ENCODE measurements at places on chromosomes 7 and 10. TPM values are rescaled to one million over a fixed set of nuclear protein-coding genes. Genes with fewer than 3 reads are reported as not detected.

The PRKCQ gene
- not detected for total RNA-seq

The RET gene
- 0.23 TPM for total RNA-seq

The R3HCC1L gene
- total RNA-seq, result 13.1 TPM

The SOSTDC1 gene
- total RNA-seq, result not detected

The FBH1 gene
- 99.9 TPM for total RNA-seq

The PTPRN2 gene
- 0.26 TPM for total RNA-seq

The ZNF365 gene
- total RNA-seq, result 6.0 TPM

The PRSS37 gene
- total RNA-seq, result not detected

The DDC gene
- total RNA-seq, result not detected

The TAS2R3 gene
- 2.0 TPM for total RNA-seq

The DPYSL4 gene
- total RNA-seq, result 52.0 TPM

The EPHB4 gene
- 74.9 TPM for total RNA-seq

The TCERG1L gene
- total RNA-seq, result not detected

The COL26A1 gene
- not detected for total RNA-seq

The ZNF467 gene
- 1.6 TPM for total RNA-seq

The CDC14C gene
- not detected for total RNA-seq

The MNX1 gene
- total RNA-seq, result not detected

The ABCA13 gene
- total RNA-seq, result 0.36 TPM

The OR9A2 gene
- total RNA-seq, result not detected

The INSIG1 gene
- total RNA-seq, result 82.3 TPM

The HOXA2 gene
- total RNA-seq, result 1.2 TPM

The C7orf33 gene
- total RNA-seq, result not detected

The MRM2 gene
- 13.5 TPM for total RNA-seq

The GPR26 gene
- total RNA-seq, result not detected

The BTBD16 gene
- not detected for total RNA-seq

The ANKRD26 gene
- 6.8 TPM for total RNA-seq

The STAG3 gene
- total RNA-seq, result 2.2 TPM

The KDM7A gene
- total RNA-seq, result 6.5 TPM

The ELFN1 gene
- not detected for total RNA-seq

The FGL2 gene
- total RNA-seq, result 86.5 TPM

Data from smooth muscle cell of the pulmonary artery (primary cell).